Activated naive CD4-positive, alpha-beta T cell (primary cell): ENCODE measurements at places on chromosomes 5 and 9.

DNA sequence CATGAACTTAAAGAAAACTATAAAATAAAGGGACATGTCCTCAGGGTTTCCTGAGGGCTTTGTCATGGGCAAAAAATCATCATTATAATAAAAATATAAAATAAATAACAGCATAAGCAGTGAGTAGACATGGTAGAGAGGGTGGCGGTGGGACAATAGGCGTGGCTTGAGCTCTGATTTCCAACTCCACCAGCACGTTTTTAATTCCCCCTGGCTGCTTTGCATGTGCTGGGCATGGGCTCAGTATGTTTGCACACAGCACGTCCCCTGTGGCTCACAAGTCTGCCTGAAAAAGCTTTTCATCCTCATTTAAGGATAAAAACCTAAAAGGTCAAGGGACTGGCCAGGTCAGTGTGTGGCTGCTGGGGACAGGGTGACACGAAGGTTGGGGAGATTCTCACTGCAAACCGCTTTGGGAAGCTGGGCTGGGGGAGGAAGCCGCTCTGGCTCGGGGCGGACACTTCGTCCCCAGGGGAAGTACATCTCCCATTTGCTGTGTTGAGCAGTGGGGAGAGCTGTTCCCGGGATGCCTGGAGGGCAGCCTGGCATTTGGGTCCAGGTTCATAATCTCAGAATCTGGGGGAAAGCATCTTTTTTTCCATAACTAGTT, 32.6 kb downstream of the NKX2-5 start:
- no peak for DNase-seq

DNA sequence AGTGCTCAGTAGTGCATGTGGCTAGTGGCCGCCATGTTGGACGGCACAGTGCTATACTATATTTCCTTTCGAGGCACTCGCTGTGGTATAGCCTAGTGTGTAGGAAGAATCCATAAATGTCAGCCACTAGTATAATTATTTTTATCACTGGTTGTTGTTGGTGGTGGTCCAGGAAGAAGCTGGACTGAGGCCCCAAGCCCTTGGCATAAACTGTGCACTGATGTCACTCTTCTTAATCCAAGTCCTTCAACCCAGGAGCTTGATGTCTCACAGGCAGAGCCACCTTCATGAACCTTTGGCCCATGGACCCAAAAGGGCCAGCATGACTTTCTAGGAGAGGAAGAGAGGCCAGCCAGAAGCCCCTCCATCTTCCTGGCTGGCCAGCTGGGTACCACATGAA, 32.5 kb upstream of the SYNPO start:
- DNase-seq, result no peak

- DNase-seq, result no peak
These were observed 328.9 kb upstream of the MEF2C start for GRCh38 chr5:89211836-89212235.

DNA sequence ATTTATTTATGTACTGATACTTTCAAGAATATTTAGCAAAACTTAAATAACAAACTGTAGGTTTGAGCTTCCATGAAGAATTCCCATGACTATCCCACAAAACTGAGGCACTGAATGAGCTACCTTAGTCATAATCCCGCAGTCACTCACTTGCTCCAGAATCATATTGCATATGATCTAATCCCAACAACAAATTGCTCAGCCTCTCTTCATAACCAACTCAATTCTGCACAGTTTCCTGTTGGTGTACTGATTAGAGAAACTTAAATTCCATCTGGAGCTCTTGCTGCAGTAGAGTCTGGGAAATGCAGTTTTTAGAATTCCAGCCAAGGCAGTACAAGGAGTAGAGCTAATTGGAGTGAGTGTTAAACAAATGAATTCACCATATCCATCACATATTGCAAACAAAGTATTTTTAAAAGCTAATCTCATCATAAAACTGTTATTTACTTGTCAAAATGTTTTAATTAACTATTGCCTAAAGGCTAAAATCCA, 35.7 kb upstream of the CDH18 start:
- no peak for DNase-seq

DNA sequence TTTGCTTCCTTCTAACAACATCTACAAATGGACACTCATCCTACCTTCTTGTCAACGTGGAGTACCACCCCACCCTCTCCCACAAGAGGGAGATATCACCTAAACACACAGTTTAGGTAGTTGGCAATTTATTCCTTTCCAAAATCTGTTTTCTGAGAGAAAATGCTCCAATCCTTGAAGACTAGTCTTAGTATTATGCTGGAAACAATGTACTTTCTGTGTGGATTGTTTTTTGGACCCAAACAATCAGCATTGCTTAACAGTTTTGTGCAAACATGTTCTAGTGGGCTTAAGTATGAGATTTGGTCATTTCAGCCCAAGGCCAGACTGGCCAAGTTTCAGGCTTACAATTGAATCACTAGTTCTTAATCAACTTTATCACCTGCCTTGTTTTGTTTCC, 359.1 kb downstream of the ARHGEF28 start:
- DNase-seq, result no peak

DNA sequence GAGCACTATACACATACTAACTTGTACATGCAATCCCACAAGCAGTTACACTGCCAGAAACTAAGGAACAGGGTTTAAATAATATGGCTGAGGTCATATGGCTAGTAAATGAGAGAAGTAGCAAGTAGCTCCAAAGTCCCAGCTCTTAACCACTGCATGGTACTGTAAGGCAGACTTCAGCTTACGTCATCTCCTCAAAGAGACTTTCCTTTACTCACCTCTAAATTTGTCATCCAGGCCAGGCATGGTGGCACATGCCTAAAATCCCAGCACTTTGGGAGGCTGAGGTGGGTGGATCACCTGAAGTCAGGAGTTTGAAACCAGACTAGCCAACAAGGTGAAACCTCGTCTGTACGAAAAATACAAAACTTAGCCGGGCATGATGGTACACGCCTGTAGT, 20.4 kb upstream of the SELENOP start:
- DNase-seq, result no peak

GRCh38 chr5:15105799-15106393, 234.3 kb upstream of the ANKH start:
- DNase-seq, result no peak

DNA sequence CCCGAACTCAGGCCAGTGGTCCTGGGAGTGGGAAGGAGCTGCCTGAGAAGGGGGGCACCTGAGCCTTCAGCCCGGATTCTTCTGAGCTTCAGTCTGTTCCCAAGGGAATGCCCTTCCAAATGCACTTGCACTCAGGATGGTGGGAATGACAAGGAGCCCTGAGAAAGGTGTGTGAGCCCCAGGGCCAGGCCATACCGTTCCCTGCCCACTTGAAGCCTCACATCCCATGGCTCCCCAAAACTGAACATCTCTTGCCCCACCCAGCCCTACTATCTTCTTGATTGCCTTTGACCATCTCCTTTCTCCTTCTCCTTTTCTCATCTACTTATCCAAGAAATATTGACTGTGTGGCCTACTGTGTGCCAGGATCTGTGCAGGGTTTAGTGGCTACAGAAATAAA, 84.4 kb upstream of the HSPA9 start:
- DNase-seq, result no peak

- no peak for DNase-seq
These were observed 81.4 kb downstream of the NSUN2 start for GRCh38 chr5:6551287-6551954.

GRCh38 chr9:92543972-92544371, 8.2 kb upstream of the ECM2 start:
- DNase-seq, result no peak

DNA sequence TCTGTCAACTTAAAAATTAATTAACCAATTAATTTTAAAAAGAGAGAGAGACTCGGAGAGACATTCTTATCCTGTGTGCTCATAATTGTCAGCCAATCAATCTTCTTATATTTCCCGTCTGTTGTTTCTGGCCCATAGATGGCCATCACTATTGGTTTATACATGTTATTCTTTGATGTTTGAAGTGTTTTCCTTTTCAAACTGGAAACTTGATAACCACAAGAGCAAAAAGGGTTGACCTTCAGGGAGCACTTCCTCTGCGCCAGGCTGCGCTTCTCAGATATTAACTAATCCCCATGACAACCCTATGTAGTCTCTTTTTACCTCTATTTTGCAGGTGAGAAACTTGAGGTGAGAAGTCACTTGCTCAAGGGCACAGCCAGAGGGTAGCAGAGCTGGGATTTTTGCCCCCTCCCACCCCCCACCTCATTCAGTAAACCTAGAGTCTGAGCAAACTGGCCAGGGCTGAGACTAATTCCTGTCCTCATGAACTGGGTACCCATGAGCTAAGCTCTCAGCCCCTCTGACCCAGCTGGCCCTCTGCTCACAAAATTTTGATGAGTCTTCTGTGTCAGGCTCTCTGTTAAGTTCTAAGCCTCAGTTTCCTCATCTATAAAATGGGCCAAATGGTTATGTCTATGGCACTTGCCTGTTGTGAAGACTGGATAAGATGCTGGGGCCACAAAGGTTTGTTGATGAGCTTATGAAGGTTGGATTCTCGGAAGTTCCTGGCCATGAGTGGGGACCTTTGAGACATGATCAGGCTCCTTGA, 86.0 kb upstream of the SH3PXD2B start:
- no peak for DNase-seq

DNA sequence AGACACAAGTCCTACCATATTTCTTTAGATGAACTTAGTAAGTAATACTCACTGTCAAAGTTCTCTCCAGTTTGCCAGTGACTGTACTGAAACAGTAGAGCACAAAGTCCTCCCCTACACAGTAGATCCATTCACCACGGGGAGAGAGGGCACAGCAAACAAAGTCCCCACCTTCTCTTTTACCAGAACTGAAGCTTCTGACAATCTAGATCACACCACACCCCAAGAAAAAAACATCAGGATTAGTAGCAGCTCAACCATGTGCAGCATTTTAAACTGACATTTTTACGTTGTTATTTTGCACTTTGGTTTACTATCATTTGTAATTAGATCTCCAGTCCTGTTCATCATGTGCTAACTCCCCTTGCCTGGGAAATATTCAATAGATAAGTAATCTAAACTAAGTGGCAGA, 23.0 kb downstream of the DNAJA1 start:
- no peak for DNase-seq

DNA sequence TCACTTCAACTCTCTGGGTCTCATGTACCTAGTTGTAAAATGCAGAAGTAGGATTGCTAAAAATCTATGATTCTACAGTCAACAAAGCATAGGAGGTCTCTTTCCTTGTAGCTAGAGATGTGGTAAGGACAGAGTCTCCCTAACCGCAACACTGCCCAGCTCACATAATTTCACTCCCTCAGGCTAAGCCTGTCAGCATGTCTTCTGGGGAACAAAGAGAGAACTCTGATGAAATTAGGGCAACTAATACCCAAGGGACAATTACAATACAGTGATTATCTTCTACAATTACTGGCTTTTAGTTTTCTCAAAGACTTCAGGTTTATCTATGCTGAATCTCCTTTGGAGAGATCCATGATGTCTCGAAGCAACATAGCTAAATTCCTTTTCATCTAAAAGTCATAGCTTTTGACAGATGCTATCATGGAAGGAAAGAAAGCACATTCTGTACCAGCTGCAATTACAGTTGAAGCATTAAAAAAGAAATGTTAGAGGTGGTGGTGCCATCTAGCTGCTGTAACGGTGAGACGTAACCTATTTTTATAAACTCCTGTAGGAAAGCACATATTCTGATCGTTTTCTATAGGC, 141.1 kb upstream of the TARS1 start:
- DNase-seq, result no peak

- DNase-seq, result no peak
These were observed 389.0 kb downstream of the RASEF start for GRCh38 chr9:82673919-82674318.

DNA sequence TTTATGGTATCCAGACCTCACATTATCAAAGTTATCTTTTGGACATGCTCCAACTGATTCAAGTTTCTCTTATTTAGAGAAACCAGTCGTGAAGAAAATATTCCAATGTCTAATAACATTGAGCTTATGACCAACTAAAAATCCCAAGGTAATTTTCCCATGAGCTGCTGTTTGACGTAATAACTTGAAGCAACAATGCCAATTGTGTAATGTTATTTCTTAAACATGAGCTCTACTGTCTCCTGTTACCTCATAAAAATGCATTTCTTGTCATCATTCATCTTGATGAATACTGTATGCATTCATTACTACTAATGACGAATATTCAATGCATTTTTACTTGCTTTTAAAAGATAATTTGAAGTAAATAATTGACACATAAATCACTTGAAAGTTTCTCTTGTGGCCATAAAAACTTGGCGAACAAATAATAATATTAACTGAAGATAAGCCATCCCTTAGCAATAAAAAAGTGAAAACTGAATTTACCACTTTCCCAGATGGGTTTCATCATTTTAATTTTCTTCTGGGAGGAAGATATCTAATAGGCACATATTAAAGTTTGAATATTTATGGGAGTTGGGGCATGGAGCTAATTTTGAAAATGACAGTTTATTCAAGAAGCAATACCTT, 424 bp upstream of the MARCOL start:
- DNase-seq, result no peak

GRCh38 chr5:58048954-58049353, 410.9 kb downstream of the PLK2 start:
- DNase-seq, result no peak

DNA sequence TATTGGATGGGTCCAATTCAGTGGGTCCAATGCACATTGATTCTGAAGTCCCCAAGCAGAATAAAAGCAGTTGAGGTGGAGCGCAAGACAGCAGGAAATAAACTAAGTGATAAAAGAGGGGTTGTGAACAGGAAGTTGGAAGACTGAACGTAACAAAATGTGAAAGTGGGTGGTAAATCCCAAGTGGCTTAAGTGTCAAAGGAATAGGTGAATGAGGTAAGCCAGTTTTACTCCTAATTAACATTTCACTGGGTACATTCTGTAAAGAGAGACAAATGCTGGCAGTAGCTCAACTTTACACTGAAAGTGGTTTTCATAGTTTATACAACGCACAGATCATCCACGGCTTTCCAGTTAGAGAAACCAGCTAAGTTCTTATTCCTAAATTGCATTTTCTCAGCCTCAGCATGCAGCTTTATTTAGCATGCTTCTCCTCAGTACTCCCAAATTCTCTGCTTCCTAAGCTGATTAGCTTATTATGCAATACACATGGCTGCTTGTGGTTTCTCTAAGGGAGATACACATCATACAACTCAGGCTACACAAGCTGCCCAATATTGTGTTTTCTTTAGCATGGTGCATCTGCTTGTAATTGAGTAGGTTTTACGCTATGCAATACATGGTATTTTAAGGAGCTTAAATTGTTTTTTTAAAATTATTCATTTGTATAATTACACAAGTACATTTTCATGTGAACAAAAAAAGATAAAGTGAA, 34.2 kb upstream of the HSD17B4 start:
- no peak for DNase-seq
